Fibroblast of skin of left biceps (primary cell): ENCODE measurements at places on chromosomes 5 and 9.

DNA sequence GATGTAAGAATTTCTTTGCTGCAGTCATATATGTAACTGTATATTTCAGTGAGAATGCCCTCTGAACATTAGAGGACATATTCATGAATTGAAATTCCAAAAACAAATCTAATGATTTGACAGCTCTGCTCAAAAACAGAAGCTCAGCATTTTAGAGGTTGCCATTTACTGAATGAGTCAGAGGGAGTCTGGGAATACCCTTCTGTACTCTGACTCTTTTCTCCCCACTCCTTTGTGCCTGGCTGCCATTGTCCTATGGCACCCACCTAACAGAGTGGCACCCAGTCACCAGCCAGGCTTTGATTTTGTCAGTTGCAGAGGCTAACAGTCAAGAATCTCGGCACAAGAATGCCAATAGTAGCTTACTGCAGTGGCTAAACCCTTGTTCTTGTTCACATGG, 133.6 kb downstream of the ATG10 start:
- DNase-seq, result no peak

- DNase-seq, result no peak
Measured at GRCh38 chr9:114050226-114050568, 27.9 kb downstream of the AMBP start.

DNA sequence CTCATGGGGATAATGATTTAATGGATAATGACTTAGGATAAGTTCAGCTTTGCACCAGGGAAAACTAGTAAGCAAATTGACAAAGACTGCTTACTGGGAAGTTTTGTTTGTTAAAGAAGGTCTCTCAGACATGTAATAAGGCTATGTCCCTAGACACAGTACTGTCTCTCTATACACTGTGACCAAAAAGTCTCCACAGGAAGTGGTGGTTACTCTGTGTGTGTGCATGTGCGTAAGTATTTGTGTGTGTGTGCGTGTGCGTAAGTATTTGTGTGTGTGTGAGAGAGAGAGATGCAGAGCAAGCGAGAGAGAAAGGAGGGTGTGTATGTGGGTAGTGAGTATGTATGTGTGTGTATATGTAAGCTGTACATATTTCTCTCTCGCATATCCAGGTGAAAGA, 229.6 kb downstream of the GLIS3 start:
- no peak for DNase-seq

GRCh38 chr9:121736934-121737462, 85.6 kb downstream of the DAB2IP start:
- DNase-seq, result no peak

- DNase-seq, result no peak
Measured at GRCh38 chr9:75132244-75132643, 43.9 kb downstream of the OSTF1 start.

DNA sequence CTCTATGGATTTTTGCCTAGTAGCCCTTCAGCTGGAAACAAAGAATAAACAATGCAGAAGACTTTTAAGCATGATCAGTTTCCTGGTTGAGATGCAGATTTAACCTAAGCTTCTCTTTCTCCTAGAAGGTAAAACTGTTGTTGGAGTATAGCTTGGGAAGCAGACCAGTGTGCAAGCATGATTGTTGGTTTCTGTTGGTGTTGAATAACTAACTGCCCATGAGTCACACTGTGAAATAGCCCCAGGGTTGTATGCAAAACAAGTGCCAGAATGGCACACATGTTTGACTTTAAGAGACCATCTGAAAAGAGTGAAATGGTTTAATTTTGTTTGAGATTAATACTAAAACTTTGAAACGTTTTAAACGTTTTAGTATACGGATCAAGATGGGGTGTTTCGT, 227.1 kb downstream of the ARHGEF28 start:
- DNase-seq, result no peak

GRCh38 chr5:3220201-3220600, 375.4 kb upstream of the IRX1 start:
- DNase-seq, result no peak

DNA sequence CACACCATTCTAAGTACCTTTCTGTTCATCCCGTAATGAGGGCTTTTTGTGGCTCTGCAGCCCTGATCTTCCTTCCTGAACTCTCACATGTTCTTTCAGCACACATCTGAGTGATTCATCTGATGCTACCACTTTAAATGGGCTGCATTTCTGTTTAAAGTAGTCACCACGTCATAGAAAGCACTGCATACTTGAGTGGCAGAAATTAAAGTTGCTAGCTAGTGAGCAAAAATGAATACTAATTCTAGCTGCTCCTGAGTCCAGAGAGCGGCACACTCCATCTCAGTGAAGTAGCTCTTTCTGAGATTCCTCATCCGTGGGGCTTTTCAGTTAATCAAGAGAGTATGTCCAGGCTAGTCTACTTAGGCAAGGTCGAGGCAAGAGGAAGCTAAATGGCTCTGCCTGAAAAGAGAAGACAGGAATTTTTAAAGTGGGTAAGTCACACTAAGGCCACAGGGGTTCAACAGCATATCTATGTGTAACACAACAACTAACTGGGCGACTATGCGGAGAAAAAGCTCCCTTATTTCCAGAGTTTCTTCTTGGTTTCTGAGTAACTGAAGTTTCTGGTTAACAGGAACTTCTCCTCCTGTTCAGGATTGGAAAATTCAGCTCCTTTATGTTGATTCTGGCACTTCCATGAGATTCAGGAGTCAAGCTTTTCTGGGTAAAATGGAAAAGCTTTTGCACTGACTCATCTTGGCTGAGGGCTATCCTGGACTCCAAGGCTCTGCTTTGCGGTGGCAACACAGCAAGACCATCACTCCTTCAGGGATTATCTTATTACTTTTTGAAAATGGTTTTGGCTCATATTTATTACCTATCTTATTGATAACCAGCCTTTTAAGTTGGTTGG, 109.5 kb downstream of the TAF11L14 start:
- peak; percentile 34 for DNase-seq
